Ovary (tissue), 10 donors: ENCODE measurements at places on chromosomes 3 and 15. TPM values are rescaled to one million over a fixed set of nuclear protein-coding genes. Genes with fewer than 3 reads are reported as not detected.

DNA sequence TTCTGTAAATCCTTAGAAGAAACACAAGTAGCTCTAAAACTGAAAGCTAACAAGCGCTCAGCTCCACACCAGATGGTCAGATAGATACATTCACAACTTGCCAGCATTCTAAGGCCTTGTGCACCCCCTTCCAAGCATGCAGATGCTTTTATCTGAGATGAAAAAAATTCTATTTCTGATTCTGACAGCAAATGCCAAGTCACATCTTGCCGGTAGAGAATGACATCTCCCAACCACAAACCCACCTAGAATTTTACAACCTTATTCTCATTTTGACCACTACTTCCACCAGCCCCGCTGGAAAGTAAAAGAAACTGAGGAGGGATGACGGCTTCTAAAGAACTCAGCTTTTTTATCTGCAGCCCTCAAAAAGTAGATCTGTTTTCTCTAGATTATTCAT is 57.7 kb downstream of the SUMF1 start:
- DNase-seq = no peak

DNA sequence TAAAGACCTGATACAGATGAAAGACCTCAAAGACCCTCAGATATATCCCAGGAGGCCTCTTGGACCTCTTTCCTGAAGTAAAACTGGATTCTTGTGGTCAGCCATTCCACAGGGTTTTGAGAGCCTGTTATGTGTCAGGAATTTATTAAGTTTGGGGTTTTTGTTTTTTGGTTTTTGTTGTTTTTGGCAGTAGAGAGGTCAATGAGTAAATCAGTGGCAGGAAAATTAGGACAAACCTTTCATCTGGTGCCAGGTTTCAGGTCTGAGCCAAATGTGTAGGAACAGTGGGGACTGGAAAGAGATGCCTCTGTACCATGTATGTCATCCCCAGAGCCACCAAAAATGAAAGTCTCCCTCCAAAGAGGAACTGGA is 520.4 kb upstream of the MDFIC2 start:
- DNase-seq = no peak

The PGBD4 gene
- 0.83 TPM for total RNA-seq

The BFSP2 gene
- not detected for total RNA-seq

The SLC9C1 gene
- 0.30 TPM for total RNA-seq

- no peak for DNase-seq
These were observed 145.1 kb downstream of the GHSR start for GRCh38 chr3:172303181-172303580.

GRCh38 chr15:95929232-95929846 is 401.2 kb upstream of the NR2F2 start:
- no peak for DNase-seq

DNA sequence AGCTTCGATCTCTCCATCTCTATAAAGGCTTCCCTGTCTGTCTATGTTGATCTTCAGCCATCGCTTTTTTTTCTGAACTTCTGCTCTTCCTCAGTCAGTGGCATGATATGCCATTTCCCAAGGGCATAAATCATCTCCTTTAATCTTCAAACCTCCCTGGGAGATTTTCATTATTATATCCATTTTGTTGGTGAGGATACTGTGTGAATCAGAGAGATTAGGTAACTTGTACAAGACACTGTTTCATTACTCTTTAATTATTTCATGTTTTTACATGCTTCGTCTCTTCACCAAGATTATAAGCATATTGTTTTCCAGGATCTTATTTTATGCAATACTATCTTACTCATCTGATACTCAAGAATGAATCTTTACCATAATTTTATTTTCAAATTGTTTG is 124.8 kb upstream of the ATP11B start:
- DNase-seq = no peak

The CPN2 gene
- not detected for total RNA-seq

DNA sequence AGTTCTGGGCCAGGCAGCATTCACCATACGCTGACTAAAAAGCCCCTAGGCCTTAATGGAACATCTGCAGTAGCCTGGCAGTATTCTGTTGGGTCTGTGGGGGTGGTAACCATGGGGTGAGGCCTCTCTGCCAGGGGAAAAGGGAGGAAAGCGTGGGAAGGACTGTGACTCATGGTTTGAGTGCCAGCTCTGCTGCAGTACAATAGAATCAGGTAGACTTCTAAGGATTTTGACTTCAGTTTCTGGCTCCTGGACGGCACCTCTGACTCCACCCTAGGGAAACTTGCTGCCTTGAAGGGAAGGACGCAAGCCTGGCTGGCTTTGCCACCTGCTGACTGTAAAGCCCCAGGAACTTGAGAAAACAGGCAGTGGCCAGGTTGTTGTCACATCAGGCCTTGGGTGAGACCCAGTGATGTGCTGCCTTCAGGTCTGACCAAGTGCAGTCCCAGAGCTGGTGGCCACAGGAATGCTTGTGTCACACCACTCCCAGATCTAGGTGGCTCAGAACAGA is 148.6 kb downstream of the SUCNR1 start:
- no peak for DNase-seq

The CLDN16 gene
- total RNA-seq = 0.12 TPM

The ARGFX gene
- not detected for total RNA-seq

GRCh38 chr3:142530296-142530695 is 48.2 kb downstream of the ATR start:
- no peak for DNase-seq

DNA sequence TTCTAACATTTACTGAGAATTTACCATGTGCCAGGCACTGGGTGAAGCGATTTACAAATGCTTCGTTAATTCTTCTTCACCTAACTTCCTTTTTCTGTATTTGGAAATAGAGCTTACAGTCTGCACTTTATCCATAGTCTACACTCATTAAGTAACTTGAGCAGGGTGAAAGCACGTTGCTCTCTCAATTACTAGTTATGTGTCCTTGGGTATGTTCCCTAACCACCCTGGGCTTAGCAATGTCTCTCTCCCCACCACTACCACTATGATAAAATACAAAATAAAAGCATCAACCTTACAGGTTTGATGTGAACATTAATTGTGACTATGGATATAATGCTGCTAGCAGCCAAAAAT is 172.9 kb upstream of the SLC2A2 start:
- no peak for DNase-seq

DNA sequence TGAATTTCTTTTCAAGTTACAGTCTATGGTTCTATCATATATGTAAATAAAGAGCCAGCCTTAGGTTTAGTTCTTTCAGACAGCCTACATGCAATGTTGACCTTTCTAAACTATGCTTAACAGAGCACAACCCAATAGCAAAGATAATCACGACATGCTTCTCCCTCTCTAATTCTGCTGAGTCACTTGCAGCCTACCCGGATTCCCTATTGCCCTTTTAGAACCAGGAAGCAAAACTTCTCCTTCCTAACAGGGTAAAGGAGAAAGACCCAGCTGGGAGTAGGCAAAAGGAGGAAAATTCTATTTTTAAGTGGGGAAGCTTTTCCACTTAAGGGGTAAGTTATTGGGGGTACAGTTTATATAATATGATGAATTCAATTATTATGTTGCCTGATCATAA is 79.3 kb downstream of the SLC7A14 start:
- no peak for DNase-seq

The EXD1 gene
- not detected for total RNA-seq

- DNase-seq = no peak
These were observed 18.8 kb upstream of the GUCA1C start for GRCh38 chr3:108972482-108972881.

DNA sequence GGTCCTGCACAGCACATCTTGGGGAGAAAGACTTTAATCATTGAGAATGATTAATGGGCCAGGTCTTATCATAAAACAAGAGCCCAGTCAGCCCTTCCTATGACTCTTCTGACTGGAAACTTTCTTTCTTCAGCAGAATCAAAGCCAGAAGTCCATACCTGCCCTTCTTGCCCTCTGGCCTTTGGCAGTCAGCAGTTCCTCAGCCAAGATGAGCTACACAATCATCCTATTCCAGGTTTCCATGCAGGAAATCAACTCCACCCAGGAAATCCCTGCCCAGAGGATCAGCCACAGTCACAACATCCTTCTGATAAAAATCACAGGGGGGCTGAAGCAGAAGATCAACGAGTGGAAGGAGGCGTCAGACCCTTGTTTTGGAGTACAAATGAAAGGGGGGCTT is 26.9 kb downstream of the ZNF589 start:
- no peak for DNase-seq

- no peak for DNase-seq
These were observed 282.9 kb downstream of the AGBL1 start for GRCh38 chr15:86362555-86362954.

- DNase-seq = no peak
These were observed 303.3 kb upstream of the ATP10A start for GRCh38 chr15:26166429-26166828.

The OTOL1 gene
- not detected for total RNA-seq

DNA sequence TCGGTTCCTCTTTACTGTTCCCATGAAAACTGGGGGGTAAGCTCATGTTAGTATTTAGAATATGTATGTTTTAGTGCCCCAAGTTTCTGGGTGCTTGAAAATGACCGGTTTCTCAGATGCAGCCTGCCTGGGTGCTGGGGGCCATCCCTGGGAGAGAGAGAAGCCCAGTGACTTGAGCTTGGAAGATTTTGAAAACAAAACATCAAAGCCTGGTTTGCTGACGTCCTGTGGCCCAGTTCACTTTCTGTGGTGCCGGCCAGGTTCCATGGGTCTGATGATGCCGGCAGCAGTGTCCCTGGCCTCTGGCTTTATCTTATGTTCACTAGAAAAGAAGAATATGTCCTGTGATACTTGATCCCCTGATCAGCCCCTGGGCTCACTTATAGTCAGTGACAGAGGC is 17.1 kb downstream of the APBA2 start:
- DNase-seq = no peak

DNA sequence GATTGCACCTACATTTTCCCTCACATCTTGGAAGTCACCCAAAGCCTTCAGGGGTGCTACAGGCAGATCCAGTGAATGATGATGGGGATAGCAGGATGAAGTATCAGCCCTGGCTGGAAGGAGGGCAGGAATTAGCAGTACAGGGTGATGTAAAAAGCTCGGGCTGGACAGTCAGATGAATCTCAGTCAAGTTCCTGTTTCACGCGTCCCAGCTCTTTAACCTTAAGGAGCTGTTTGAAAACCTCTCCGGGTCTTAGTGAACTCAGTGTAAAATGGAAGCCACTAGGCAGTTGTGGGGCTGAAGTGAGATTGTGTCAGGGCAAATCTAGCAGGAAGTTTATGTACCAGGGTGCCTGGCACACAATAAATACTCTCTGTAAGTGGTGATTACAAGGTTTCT is 166.4 kb upstream of the PROK2 start:
- DNase-seq = no peak

DNA sequence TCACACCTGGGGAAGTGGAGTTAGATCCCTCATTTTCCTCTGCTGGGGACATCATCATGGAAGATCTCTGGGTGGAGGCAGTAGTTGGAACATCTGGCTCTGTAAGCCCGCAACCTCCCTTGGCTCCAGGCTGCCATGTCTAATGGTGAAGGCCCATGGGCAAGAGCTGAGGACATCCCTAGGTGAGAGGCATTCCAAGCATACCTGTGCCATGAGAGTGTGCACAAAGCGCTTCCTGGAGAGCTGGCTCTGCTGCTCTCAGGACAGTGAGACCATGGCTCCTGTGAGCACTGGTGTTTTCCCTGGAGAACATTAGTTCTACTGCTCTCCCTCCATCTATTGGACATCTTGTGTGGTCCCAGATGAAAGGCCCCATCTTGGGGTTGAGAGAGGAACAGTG is 7.7 kb downstream of the MAPKAPK3 start:
- DNase-seq = no peak

The TMEM207 gene
- not detected for total RNA-seq
